ENCODE measurements at places on chromosomes 1 and 21.

GRCh38 chr1:37719572-37720195, 27.4 kb downstream of the CDCA8 start:
- no peak for DNase-seq

DNA sequence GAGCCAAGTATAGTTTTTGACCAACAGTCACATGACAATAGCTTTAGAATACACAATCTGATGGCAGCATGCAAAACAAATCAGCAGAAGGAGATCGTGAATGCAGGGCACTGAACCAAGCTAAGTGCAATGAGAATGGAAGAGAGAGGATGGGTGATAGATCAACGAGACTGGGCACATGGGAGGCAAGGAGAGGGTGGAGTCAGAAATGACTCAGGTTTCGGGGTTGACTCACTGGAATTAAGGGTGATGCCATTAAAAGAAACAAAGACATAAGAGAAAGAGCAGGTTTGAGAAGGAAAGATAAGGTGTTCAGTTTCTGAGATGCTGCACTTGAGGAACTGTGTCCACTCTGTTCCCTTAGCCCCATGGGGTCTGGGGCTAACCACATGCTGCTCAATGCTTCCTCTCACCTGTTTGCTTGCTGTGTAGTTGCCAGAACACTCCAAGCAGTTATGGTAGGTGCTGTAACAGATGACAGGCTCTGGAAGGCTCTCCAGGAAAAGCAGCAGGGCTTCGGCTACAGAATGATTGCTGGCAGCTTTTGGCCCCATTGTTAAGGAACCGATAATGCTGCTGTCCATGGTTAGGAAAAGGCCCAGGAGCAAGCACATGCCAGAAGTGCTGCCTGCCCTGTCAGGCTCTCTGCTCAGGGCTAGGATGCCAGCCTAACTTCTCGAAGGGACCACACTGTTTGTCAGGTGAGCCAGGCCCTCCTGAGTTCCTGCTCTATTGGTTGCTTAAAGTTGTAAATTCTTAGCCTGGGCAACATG, 6.1 kb upstream of the MTF1 start:
- DNase-seq = no peak

DNA sequence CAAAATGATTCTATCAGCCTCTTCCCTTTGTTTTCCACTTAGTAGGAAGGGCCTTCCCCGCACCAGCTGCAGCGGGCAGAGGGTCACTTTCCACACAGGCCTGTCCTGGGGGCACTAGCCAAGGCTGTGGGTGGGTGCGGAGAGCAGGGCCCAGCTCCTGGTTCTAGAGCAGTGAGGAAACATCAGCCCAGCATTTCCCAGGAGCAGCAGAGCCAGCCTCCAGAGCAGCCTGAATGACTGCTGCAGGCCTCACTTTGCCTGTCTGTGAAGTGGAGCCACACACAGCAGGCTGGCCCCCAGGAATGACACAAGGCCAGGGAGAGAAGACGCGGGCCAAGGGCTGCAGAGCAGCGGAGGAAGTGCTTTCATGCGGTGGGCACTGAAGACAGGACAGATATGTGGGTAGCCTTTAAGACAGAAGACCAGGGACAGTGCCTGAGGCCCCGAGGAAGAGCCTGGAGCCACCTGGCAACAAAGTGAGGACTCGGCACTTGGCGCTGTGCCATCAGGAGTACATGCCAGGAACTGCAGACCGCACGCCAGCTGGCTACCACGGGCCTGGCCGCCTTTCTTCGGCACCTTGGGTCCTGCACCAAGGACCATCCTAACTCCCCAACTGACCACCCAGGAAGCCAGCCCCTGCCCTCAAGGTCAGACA, 42.0 kb downstream of the ACOT7 start:
- DNase-seq = no peak

DNA sequence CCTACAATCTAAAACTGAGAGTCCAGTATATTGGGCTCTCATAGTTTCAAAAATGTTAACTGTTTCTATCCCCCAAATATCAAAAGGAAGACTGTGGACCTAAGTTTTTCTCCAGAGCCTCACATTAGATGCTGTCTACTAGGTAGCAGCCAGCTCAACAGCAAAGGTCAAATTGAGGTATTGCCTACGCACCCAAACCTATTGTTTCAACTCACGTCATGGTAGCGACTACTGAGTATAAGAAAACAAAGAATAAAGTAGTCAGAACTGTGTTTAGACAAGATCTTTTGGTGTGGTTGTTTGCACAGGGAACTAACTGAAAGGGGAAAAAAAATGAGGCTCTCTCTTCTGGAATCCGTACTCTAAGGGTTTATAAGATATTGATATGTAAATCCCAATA, 173.2 kb downstream of the LBR start:
- DNase-seq = no peak

GRCh38 chr1:61494000-61494399, 230.9 kb downstream of the TM2D1 start:
- DNase-seq = no peak

DNA sequence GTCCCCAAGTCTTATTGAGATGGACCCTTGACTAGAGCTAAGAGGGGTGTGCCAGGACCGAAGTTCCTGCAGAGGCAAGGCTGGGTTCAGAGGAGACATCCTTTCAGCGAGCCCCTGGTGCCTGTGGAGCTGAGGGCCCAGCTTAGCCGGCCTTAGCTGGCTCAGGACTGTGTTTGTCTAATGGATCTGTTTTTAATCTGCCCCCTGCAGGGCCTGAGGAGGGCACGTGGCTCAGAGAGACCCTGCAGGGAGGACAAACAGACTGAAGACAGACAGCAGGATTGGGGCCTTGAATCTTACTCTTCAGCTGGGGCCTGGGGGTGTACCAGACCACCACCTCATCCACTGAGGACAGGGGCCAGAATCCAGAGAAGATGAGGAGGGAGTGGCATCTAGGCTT, 1.6 kb downstream of the CRABP2 start:
- DNase-seq = peak; percentile 62

DNA sequence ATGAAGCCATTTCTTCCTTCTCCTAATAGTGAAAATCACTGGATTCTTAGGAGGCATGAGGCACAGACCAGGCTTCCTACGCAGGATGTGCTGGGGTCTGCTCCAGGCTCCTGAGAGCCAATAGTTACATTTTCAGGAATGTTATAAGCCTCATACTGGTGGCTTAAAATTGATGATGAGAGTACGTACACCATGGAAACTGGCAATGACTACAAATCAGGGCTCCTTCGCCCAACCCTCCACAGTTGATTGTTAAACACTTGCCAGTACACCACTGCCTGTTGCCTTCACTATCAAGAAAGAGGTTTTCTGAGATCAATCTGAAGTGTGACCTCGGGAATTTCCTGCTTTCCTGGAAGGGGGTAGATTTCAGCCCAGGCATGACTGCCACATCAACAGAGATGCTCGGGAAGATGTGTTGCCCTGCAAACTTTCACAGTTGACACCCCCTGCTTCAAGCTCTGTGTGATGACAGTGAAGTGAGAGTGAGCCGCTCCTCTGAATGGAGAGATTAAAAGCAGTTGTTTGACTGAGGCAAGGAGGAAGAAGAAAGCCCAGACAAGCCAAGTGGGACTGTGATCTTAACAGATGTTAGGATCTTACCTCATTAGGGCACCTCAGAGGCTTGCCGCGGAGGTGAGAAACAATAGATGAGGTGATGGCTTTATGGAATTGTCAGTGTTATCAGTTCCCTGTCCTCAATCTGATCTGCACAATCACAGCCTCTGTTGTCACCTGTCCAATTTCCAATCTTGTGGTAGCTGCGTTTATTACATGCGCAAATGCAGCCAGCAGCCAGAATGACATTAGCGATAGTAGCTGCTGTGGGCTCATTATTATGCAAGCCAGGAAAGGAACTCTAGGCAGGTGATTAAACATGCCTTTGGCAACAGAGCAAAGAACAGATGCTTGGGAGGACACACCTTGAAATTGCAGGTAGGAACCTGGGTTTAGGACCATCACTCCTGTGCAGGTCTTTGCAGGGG, 277.3 kb downstream of the KAZN start:
- DNase-seq = no peak

DNA sequence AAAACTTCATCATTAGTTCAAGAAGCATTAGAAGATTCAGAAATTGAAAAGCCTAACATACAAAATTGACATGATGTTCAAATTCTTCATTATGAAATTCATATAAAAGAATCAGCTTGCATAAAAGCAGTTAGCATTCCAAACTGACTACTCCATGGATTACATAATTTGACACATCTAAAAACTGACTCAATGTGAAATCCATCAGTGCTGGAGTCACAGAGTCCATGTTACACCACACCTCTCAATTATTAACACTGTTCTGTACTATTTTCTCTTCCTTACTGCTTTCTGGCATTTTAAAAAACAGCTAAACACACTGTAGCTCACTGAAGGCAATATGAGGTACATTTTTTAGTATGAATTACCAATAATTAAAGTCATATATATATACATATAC, 28.0 kb downstream of the ARHGAP29 start:
- no peak for DNase-seq

DNA sequence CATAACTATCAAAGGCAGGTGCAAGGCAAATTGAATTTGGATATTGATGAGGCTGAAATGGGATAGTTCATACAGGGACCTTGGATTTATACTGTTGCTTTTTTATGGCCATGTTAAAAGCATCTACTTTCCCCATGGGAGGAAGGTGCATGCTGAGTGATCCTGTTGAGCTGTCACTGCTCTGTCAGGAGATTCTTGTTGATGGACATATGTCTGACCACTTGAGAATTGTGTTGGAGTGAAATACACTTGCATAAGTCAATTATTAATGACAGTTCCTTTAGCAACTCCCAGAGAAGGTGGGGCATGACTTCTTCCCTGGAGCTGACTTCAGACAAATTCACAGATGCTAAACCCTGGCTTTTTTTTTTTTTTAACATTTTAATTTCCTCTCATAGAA, 58.4 kb upstream of the DYNLT5 start:
- no peak for DNase-seq
